ENCODE measurements at places on chromosomes 2 and 18.
A peak's percentile ranks its signal among the peaks of the same experiment; 100 is the strongest.

- peak; percentile 55 for DNase-seq
Observed at GRCh38 chr2:17851731-17852585, 26.5 kb upstream of the KCNS3 start.

- DNase-seq: no peak
Observed at GRCh38 chr2:67374481-67374880, 22.7 kb upstream of the ETAA1 start.

GRCh38 chr2:68805025-68805424 is 66.2 kb downstream of the BMP10 start:
- DNase-seq: no peak

GRCh38 chr18:57595347-57595746 is 8.8 kb upstream of the FECH start:
- no peak for DNase-seq

- DNase-seq: no peak
Observed at GRCh38 chr2:119155633-119156032, 2.9 kb downstream of the C1QL2 start.

- no peak for DNase-seq
Observed at GRCh38 chr2:128624956-128625355, 306.3 kb upstream of the HS6ST1 start.

DNA sequence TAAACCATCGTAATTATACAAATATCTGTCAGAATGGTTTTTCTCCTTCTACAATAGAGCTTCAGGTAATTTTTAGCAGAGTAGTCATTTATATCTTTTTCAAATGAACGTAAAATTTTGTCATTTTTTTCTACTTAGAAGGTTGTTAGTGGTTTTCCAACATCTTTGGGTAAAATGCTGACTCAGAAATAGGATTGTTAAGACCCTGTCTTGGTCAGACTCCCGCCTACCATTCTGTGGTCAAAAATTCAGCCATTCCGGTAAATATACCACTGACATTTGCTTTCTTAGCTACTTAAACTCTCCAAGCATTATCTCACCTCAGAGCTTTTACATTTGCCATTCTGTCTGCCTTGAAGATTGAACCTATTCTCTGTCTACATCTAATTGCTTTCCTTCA is 154.1 kb upstream of the CDH19 start:
- no peak for DNase-seq

GRCh38 chr2:64359892-64360657 is 93.9 kb upstream of the LGALSL start:
- peak; percentile 95 for DNase-seq

DNA sequence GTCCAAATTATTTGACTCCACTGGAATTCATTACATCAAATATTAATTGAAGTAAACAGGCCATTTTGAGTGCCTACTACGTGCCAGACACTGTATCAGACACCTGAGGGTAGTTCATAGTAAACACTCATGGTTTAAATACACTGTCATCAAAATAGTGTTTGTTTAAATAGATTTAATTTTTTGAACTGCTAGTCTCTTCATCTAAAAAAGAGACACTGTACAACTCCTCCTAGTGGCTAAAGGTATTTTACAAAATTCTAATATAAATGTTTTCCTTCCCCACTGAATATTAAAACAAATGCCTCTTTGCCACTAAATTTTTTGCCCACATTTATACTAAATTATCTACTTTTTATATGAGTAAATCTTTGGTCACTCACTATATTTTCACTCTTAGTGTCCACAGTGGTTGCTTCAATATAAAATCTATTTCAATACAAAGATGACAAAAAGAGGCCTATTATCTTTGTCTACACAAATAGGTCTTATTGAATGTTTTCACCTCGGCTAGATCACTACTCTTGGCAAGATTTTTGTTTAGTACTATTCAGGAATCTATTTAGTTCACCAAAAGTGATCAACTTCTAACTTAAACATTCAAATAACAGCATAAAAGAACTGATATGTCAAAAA is 122.1 kb downstream of the TMEM247 start:
- no peak for DNase-seq

DNA sequence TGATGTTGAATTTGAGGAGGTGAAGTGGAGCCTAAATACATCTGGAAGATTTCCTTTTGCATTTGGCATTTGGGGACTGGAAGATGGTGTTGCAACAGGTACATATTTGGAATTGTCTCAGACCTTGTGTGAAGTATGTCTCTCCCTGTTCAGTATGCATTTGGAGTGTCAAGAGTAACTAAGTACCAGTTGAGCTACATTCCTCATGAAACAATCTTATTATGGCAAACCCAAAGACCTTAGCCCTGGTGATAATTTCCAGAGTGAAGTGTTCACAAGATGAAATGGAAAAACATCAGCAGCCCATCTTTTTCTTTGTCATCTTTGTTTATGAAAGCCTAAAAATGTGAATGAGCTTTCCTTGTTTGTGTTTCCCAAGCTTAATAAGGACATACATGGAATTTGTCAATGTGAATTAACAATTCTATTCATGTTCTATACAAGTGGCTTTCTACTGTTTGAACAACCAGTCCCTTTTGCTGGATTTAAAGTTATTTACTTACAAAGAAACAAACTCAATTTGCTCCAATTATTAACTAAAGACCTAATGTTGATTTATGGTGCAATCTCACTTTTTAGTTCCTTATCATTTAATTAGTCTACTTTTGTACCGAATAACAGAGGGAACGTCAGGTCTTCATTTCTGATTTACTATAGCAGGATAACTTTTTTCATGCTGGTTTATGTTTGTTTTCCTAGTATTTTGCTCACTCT is 42.1 kb upstream of the PPP1R1C start:
- no peak for DNase-seq

DNA sequence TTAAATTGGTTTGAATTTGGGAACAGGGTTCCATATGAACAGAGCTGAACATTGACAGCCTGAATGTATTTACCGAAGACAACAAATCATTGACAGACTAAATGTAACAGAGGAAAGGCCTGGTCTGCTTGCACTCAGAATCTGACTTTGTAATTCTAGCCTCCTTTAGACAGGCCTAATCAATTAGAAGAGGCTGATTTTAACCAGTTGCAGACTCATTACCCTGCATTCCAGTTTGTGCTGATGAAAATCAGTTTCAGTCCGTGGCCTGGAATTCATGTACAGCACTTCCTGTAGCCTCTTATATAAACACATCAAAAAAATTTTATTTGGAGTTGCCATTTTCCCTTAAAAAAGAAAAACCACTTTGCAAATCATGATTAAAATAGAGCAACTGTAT is 93.1 kb upstream of the ZFP36L2 start:
- DNase-seq: peak; percentile 39

DNA sequence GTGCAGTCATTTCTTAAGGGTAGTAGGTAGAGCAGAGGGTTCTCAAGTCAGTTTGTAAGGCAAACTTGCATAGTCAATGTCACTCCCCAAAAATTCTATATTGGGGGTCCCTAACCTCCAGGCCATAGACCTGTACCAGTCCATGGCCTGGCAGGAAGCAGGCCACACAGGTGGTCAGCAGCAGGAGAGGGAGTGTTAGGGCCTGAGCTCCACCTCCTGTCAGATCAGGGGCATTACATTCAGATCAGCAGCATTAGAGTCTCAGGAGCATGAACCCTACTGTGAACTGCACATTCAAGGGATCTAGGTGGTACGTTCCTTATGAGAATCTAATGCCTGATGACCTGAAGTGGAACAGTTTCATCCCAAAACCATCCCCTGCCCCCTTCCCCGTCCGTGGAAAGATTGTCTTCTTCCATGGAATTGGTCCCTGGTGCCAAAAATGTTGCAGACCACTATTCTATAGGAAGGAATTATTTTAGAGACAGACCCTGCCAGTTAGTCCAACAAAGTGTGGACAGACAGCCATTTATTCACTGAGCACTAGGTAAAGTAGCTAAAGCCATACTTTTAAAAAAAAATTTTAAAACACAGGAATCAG is 6.7 kb downstream of the COA5 start:
- peak; percentile 16 for DNase-seq

DNA sequence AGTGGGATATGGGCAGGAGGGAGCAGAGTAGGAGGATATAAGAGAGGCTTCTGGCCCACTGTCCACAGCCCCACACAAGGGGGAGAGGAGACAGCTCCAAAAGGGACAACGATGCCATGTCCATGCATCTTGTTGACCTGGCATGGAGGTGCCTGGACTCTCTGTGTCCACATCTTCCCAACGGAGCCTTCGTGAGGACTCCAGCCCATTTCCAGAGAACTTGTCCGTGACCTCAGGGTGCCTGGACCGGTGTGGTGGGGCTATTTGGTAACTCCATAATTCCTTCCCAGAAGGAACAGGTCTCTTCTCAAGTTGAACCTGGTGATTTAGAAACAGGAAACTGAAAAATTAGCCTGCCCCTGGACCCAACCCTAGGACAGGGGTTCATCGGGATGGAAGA is 133.9 kb downstream of the CYP26B1 start:
- no peak for DNase-seq

GRCh38 chr2:43495727-43496126 is 100.1 kb downstream of the THADA start:
- peak; percentile 33 for DNase-seq

DNA sequence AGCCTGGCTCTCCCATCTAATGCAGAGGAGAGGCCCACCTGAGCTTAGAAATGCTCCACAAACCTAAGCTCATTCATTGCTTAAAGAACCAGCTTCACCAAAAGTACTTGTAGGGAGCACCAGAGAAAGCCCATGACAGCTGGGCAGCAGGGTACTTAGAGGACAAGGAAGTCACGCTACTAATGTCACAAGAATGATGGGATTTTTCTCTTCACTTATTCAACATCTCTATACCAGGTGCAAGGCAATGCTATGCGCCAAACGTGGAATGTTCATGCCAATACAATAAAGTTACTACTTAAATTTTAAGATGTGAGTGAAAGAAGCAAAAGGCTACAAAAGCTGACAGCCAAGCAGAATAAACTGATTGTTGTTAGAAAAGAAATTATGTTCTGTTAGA is 36.0 kb downstream of the LONRF2 start:
- peak; percentile 17 for DNase-seq

GRCh38 chr2:88245109-88245508 is 75.0 kb downstream of the THNSL2 start:
- DNase-seq: no peak

GRCh38 chr2:46973673-46974072 is 58.1 kb upstream of the MCFD2 start:
- no peak for DNase-seq

DNA sequence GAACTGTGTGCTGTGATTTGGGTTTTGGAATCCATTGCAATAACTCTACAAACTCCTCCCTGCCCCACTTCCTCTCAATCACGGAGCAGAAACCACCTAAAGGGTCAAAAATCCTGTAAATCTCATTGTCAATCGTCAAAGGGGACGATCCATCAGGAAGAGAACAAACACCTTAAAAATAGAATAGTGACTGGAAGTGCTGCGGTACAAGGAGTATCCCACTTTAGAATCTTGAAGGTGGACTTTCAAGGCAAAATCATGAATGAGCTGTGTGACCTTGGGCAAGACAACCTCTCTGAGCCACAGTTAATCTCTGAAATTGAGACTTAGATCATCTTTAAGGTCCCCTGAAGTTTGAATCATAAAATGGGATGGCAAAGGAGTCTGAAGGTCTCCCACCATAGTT is 5.9 kb downstream of the PMAIP1 start:
- DNase-seq: no peak

DNA sequence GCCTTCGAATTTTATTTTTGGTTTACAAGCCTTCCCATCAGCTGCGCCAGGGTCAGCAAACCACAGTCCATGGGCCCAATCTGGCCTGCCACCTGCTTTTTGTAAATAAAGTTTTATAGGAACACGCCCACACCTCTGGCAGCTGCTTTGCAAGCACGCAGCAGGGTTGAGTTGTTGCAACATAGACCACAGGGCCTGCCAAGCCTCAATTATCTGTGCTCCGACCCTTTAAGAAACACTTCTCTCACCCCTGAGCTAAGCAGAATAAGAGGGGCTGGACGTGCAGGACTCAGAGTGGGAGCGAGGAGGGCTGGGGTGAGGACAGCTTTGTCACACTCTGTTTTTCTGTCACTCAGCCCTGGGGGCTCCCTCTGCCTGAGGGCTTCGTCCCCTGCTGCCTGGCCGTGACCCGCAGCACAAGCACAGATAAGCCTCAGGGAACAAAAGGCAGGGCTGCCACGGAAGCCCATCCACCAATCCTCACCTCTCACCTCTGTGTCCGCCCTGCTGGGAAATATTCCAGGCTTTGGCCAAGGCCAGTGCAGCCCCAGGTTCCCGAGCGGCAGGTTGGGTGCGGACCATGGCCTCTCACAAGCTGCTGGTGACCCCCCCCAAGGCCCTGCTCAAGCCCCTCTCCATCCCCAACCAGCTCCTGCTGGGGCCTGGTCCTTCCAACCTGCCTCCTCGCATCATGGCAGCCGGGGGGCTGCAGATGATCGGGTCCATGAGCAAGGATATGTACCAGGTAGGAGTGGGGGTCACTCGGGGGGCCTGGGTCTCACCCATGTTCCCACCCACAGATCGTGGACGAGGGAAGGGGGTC is at the start of gene AGXT:
Gene AGXT (plus strand): TSS at position 539 of the 823 bp plus-strand sequence. CDS start 42 bp downstream, at position 581.
- DNase-seq: peak; percentile 54

DNA sequence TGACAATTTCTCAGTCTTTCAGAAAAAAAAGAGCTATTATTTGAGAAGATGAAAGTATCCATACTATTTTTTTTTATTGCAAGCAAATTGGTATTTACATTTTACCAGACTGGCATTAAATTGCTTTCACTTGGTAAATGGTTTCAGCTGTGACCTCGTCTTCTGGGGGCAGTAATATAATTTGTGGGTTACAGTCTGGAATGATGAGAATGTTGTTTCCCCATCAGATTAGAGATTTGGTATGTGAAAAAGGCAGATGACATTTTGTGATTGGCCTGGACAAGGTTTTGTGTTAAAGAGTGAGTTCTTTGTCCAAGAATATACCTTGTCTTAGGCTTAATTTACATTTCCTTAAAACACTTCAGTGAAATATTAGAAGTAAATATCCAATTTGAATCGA is 390.1 kb upstream of the ST6GAL2 start:
- DNase-seq: no peak

GRCh38 chr2:189409647-189410046 is 31.6 kb upstream of the WDR75 start:
- no peak for DNase-seq

- DNase-seq: no peak
Observed at GRCh38 chr2:230896346-230897115, 28.5 kb downstream of the GPR55 start.

- DNase-seq: no peak
Observed at GRCh38 chr2:37564356-37564755, 107.1 kb downstream of the CDC42EP3 start.

- peak; percentile 39 for DNase-seq
Observed at GRCh38 chr18:55245211-55245614, 286.0 kb upstream of the CCDC68 start.

DNA sequence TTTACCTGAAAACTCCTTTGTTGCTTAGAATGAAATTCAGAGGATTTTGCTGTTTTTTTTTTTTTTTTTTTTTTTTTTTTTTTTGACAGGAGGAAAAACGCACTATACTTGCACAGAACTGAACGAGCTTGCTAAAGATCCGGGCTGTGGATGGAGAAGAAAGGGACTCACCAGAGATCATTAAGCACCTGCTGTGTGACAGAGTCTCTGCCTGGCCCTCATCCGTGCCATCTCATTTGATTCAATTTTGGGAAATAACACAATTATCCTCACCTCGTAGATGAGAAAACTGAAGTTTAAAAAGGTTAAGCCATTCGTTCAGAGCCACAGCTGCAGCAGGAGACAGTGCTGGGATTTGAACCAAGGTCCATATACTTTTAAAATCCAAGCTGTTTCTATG is 775.4 kb upstream of the ID2 start:
- DNase-seq: no peak

All from foreskin fibroblast (primary cell).